NCI-H187 (cell line): ENCODE measurements at places on chromosomes 11 and 22.

DNA sequence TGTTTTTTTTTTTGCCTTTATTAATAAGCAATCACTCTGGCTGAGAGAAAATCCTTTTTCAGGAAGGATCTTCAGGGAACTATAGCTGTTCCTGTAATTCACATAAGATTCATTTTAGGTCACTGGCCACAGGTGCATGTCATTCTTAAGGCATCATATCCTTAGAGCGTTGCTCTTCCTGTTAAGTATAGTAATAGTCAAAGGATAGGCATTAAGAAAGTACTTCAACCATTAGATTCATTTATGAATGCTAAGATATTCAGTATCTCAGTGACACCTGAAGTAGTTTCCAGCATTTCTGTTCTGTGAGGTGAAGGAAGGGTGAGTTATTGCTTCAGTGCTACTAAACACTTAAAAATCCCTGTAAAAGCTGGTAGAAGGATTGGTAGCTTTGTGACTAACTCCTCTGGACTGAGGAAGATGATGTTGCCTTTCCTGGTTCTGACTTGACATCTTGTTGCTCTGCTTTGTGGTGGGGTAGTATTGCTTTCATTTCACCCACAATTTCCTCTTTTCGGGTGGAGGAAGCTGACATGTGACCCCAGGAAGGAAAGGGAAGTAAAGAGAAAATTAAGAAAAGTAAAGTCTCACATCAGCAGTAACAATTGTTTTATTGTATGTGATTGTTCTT lies 34.7 kb downstream of the RNF169 start:
- no peak for DNase-seq

DNA sequence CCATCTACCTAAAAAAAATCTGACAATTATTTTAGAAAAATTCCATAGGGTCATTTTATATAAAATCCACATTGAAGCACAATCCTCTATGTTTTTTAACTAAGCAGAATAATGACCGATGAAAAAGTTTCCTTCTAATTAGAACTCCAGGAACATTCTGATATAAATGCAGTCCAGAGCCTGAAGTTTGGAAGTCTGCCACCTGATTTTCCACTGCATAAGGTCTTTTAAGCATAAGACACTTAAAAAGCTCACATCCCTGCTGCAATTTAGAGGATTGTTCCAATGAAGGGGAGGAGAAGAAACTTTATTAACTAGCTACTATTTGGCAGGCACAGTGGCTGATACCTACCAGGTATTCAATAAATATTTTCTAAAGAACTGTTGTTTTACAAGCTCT lies 570.3 kb upstream of the ANO5 start:
- no peak for DNase-seq

GRCh38 chr11:73591743-73592142 lies 6.2 kb downstream of the FAM168A start:
- DNase-seq: no peak

DNA sequence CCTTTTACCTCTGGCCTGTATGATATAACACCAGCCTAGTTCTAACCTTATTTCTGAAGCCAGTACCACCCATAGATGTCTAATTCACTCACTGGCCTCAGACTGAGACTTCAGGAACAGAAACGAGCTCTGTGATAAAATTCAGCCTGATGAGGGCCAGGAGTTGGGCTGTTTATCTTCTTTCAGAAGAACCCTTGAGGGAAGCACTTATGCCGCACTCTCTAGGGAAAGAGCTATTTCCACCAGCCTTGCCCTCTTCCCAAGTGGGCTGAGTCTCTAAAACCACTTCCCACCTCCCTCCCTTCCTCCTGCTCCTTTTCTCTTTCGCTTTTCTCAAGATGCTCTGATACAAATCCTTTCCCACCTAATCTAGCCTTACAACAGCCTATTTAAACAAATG lies 2.0 kb upstream of the OR52B4 start:
- DNase-seq: no peak

DNA sequence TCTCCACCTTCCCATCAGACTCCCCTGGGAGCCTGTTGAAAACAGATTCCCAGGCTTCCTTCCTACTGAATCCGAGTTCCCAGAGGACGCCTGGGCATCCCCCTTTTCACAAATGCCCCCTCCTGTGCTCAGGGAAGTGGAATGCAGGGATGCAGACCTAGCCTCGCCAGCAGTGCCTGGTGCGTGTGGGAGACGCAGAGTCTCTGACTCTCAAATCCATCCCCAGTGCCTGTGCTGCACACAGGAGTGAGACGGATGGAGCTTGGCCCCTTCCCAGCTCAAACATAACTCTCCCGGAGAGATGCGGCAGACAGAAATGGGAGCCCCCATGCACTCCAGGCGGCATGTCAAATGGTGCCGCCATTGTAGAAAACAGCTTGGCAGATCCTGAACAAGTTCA lies 62.6 kb downstream of the CTTN start:
- no peak for DNase-seq

GRCh38 chr11:102410382-102410784 lies 42.2 kb downstream of the TMEM123 start:
- no peak for DNase-seq

GRCh38 chr11:119741369-119742262 lies 12.6 kb upstream of the NECTIN1 start:
- DNase-seq: no peak

GRCh38 chr11:122917311-122917710 lies 34.8 kb downstream of the JHY start:
- no peak for DNase-seq

DNA sequence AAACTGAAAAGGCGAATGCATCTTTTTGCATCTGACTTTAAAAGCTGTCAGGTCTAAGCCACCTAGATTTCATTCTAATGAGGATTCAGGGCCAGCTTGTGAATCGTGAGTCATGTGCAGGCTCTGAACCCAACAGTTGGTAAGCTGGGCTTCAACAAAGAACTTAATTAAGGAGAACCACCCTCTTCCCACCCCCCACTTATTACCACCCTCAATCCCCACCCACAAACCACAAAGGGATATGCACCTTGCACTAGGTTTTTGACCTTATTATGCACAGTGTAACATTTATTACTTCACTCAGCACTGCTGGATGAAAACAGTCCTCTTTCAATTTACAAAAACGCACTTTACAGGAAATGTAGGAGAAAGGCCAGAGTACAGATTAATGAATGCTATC lies 94.1 kb upstream of the LIN7C start:
- DNase-seq: no peak
